ENCODE measurements at places on chromosomes 6 and 20.

DNA sequence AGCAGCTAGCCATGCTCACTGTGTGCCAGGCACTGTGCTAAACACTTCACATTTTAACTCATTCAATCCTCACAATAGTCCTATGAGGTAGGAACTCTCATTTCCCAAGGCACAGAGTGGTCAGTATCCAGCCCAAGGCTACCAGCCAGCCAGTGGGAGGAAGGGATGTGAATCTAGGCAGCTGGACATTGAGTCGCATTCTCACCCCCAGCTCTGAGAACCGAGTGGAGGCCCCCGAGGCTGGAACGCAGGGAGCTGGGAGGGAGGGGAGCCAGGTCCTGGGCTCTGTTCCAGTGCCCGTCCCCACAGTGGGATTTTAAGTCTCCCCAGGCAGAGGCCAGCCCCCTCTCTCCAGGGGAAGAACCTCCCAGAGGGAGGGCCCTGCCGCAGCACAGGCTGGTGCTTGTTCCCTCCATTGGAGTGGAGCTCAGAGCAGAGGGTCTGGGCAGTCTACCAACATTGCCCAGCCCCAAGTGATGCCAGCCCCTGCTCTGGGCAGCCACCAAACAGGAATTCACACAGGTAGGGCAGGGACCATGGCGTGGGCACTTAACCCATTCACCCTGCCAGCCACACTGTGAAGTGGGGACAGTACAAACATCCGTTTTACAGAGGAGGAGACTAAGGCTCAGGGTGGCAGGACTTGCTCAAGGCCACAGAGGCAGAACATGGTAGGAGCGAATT, 131.3 kb downstream of the CEBPB start:
- DNase-seq, result no peak

GRCh38 chr6:135665935-135666334, 168.4 kb upstream of the AHI1 start:
- no peak for DNase-seq

- no peak for DNase-seq
These were observed 164.4 kb upstream of the KCNG1 start for GRCh38 chr20:51187261-51187660.

- DNase-seq, result no peak
These were observed 234.7 kb downstream of the MYLK4 start for GRCh38 chr6:2516059-2516458.

DNA sequence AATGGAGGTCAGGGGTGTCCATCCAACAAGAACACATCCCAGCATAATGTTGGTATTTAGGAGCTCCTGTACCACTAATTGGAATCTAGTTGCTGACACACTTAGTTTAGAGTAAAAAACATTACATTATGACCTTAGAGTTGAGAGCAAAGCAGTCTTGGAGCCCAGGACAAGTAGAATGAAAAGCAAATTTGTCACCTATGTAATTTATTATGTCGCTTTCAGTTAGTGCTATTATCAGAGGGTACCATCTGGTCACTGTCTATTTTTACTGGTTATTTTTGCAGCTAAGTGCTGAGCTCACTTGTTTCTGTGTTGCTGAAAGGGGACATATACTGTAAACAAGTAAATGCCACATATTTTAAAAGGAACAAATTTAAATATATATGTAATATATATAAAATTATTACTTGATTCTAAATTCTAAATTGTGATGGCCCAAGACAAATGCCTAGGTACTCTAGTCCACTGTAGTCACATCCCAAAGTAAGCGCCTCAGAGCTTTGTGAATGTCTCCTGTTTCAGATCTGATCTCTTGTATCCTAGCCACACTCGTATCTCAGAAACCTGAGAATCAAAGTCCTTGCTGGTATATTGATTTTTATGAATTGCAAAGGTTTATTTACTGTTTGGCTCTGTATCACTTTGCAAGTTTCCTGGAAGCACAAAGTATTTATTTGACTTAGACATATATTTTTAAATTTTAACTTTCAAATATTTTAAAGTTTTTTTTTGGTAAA, 148.6 kb upstream of the MAN1A1 start:
- DNase-seq, result no peak

- no peak for DNase-seq
These were observed 14.9 kb downstream of the PLN start for GRCh38 chr6:118562959-118563358.

Measured in left renal cortex interstitium (tissue), 4 donors.